ENCODE measurements at places on chromosomes 4 and X. TPM values are rescaled to one million over a fixed set of nuclear protein-coding genes. Genes with fewer than 3 reads are reported as not detected.
A peak's percentile ranks its signal among the peaks of the same experiment; 100 is the strongest.

DNA sequence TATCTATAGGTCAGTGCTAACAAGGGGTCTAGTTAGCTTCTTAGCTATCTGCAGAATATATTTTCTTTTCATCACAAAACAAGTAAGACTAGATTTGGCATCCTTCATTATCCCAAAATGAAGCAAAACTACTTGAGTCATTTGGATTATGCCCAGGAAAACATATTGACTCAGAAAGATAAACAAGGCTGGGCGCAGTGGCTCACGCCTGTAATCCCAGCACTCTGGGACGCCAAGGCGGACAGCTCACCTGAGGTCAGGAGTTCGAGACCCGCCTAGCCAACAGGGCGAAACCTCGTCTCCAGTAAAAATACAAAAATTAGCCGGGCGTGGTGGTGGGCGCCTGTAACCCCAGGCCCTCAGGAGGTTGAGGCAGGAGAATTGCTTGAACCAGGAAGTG, 18.0 kb upstream of the MND1 start:
- DNase-seq: no peak

DNA sequence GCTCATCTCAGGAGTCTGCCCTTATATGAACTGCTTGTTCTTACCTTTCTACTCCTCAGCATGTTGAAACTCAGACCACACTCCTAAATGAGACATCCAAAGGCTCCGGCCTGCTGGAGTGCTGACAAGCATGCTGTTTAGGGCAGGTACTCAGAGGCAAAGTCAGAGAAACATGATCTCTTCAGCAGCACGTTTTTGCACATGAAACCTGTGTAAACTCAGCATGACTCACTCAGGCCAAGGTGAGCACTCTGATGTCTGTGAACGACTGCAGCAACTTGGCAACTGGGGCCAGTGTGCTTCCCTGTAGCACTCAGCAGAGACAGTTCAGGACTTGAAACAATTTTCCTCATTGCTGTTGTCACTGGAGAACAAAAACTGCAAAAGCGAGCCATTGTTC, 109.6 kb downstream of the PACRGL start:
- no peak for DNase-seq

DNA sequence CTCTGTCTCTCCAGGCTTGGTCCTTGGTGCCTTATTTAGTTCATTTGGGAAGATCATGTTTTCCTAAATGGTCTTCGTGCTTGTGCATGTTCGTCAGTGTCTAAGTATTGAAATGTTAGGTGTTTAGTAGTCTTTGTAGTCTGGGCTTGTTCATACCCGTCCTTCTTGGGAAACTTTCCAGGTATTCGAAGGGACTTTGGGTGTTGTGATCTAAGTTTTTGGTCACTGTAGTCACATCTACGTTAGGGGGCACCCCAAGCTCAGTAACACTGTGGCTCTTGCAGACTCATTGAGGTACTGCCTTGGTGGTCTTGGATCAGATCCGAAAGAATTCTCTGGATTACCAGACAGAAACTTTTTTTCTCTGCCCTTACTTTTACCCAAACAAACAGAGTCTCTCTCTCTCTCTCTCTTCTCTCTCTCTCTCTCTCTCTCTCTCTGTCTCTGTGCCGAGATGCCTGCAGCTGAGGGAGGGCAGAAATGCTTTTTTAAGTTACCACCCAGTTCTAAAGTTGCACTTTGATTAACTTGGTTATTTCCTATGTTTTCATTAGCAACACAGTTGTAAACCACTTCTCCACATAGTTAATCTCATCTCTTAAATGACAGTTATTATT, 67.6 kb upstream of the SLC7A3 start:
- DNase-seq: no peak

DNA sequence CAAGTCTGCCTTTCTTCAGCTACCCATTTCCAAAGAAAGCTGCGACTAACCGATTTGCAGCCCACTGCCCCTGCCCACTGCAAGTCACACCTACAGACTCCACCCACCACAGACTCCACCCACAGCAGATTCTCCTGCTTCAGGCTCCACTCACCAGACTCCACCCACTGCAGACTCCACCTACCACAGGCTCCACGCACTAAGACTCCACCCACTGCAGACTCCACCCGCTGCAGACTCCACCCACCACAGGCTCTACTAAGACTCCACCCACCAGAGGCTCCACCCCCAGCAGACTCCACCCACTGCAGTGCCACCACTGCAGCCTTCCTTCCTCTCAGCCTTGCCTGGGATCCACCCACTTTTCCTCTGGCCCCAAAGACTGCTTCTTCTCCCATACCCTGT, 41.3 kb downstream of the ABLIM2 start:
- no peak for DNase-seq

- no peak for DNase-seq
Observed at GRCh38 chr4:128728190-128728589, 81.3 kb upstream of the JADE1 start.

DNA sequence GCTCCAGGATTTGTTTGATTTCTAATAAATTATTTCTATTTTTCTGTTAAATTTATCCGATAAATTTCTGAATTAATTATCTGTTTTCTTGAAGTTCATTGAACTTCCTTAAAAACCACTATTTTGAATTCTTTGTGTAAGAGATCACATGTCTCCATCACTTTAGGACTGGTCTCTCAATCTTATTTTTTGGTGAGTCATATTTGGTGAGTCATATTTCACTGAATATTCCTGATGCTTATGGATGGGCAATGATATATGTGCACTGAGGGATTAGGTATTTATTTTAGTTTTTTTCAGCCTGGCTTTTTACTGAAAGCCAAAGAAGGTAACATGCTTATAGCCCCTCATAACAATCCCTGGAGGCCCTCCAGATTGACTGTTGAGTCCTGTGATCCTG, 48.5 kb upstream of the IL15 start:
- DNase-seq: no peak

DNA sequence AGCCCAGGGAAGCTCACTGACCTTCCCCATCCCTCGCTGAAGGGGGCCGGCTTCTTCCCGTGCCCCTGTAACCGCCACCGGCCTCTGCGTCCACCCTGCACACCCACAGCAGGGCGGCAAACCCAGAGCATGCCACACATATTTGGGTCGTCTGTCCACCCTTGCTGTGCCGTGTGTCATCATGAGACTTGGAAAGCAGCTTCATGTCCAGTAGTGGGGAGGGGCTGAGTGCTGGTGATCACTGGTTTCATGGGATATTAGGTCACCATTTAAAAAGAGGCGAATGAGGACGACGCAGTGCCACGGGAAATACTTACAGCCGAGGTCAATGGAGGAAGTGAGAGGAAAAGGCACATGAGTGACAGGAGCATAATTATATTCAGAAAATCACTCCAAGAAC, 74.8 kb downstream of the HTRA3 start:
- no peak for DNase-seq

DNA sequence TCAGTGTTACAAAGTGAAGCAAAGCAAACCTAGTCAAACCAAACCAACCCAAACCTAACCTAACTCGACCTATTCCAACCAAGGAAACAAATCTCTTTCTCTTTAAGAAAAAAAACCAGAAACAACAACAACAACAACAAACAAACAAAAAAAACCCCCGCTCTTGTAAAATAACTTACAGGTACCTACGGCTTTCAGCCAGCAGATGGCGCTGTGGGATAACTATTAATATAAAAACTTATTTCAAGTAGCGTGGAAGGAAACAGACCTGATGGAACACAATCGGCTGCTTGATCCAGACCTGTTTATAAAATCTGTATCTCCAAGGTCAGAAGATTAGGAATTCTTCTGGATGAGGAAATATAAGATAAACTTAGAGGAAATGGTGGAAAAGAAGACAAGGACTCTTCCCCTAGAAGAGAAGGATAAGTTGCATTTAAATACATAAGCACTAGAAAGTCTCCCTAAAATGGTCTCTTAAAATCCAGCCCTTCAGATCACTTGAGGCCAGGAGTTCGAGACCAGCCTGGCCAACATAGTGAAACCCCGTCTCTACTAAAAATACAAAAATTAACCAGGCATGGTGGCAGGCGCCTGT, 34.4 kb upstream of the CDKL5 start:
- DNase-seq: peak; percentile 71

GRCh38 chr4:52251864-52252263, 200.8 kb downstream of the SPATA18 start:
- DNase-seq: no peak

DNA sequence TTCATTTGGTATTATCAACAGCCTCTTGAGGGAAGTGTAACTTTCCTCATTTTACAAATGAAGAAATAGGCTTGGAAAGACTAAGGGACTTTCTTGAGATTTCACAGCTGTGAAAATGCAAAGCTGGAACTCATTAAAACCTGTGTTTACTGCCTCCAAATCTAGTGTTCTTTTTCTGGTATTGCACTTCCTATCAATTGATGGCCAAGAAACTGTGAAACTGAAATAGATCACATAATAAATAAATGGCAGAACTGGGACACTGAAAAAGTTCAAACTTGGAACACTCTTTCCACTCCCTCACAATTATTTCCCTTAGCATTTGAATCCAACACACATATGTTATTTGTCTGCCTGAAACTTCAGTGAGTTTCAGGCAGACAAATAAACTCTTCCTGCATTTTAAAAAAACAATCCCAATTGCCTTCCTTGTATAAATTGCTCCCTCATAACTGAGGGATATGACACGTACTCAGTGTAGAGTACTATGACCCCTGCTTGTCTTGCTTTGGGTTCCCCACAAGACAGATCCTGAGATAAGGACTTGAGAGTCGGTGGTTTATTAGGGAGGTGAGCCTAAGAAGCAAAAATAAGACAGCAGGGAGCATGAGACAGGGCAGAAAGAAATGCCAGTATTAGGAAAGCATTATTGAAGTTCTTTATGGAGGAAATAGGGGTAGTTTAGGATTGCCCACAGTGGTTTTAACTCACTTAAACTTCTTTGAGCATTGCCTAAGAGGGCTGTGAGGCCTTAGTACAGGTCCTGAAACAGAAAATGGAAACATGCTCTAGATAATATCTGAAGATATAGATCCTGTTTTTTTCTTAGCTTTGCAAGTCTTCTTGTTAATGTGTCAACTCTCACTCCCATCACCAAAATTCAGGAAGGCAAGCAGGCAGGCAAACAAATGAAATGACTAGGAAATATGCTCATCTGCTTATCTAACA, 33.9 kb downstream of the RTL3 start:
- DNase-seq: no peak

DNA sequence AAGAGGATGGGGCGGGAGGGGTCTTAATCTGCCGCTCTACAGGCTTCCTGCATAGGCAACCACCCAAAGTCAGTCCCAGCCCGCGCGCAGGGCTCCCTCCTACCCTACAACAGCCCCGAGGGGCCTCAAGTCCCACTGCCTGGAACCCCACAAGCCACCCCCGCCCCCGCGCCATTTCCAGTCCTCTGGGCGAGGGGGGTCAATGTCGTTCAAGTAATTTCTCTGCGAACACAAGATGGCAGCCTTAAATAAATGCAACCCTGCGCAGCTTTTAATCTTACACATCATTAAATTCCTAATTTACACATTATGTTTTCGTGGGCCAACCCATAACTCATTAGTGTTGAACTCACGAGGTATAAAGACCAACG, 92.9 kb downstream of the BCOR start:
- no peak for DNase-seq

DNA sequence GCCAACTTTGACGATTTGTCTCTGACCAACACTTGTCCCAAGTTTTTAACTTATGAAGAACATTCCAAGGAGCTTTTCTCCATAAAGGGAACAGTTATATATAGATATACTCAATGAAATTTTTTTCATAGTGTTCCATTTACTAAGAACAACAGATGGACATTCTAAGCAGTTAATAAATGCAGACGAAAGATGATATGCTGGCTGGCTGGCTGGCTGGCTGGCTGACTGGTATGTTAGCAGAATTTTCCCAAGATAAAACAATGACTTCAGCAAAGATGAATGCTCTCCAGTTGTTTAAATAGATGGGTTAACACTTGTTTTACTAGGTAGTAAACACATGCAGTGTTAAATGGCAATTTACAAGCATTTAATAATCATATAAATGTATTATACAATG, 62.2 kb downstream of the SPANXN3 start:
- DNase-seq: no peak

DNA sequence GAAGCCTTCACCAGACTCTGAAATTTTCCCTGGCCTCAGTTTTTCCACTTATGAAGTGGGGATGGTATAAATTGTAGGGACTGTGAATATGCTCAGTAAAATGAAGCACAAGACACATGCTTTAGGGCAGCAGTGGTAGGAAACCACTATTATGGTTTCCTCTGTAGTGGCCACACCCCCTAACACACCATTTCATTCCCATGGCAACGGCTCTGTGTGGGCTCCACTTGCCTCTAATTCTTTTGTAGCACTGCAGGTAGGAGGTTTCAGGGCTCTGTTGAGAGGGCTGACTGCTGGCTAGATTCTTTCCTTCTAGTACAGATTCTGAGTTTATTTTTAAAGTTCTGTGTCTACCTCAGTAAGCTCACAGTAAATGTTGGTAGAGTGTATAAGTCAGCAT, 3.5 kb upstream of the VMA21 start:
- no peak for DNase-seq

DNA sequence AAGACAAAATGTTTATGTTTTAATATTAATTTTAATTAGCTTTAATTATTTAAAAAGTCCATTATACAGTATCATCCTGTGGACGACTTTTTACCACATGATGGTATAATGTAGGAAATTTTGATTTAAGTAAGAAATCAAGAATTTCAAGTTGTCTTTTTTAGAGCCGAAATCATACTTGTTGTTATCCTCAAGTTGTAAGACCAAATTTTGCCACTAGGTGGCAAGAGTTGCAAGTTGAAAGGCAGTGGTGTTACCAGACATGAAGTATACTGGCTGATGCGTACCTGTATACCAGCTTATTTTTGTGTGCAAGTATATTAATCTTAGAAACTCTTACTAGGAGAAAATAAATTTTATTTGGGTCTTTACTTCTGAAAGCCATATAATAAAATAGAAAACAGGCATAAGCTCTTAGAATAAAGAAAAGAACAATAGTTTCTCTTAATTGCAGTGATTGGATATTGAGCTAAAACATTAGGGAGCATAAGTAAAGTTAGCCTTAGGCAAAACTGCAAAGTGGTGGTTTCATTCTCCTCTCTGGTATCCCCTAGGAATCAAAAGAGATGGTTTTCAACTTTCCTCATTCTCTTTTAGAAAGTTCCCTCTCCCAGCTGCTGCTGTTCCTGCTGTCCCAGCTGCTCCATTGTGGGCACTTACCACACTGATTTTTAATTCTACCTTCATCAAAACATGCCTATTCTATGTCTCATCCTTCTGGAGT, 118.0 kb upstream of the WDFY3 start:
- no peak for DNase-seq

DNA sequence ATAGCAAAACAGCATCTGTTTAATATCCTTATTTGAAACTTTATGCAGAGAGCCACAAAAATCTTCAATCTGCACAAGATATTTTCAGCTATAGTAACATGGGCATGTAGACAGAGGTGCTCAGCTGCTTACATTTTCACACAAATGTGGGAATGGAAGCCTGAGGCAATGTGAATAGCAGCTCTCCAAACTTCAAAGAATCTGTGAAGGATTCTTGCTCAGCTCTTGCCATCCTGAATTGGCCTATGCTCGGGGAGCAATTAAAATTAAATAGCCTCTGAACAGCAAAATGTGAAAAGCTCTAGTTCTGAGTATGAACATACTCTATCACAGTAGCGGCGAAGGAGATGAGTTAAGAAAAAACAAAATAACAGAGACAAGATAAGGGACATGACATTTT, 1523.8 kb downstream of the PCDH7 start:
- no peak for DNase-seq

Gene CNKSR2
- 2.4 TPM for total RNA-seq

Gene PPP2R3B
- 38.8 TPM for total RNA-seq

Gene NUDT10
- total RNA-seq: 0.38 TPM

Gene GABRG1
- not detected for total RNA-seq

Gene JADE3
- total RNA-seq: 1.1 TPM

Gene GAGE13
- total RNA-seq: not detected

Gene SLIT2
- not detected for total RNA-seq

Gene RPS3A
- total RNA-seq: 1,061 TPM

Gene GLOD5
- not detected for total RNA-seq

Gene P2RY8
- 19.5 TPM for total RNA-seq

Gene KLHL4
- total RNA-seq: not detected

Measured in natural killer cell treated with Interleukin-12 subunit alpha and Interleukin-12 subunit beta and Interleukin-15 and Interleukin-18, amount 100 ng/mL, for 72 hours (primary cell).